Iris pigment epithelial cell (primary cell): ENCODE measurements at places on chromosomes 1 and 21.

GRCh38 chr1:47219590-47220220 is 12.3 kb downstream of the TAL1 start:
- DNase-seq, result no peak

GRCh38 chr1:76942549-76942948 is 75.3 kb downstream of the ST6GALNAC5 start:
- DNase-seq, result peak; percentile 58

- DNase-seq, result no peak
Observed at GRCh38 chr1:183328371-183328770, 89.8 kb downstream of the NMNAT2 start.

DNA sequence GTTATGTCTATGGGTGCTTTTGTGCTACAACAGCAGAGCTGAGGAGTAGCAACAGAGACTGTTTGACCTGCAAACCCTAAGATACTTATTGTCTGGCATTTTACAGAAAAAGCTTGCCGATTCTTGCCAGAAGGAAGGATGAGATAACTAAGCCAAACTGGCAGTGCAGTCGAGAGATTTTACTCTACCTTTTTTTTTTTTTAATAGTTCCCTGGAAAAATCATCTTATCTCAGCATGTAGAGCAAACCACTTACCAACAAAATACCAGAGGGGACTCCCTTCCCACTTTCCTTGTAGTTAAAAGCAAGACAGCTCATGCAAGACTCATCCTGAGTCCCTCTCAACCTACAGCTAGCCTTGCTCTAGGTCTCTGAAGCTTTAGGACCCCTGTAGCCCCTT is 132.9 kb downstream of the SYT2 start:
- peak; percentile 59 for DNase-seq

- DNase-seq, result no peak
Observed at GRCh38 chr1:17516303-17517214, 22.9 kb upstream of the ARHGEF10L start.

DNA sequence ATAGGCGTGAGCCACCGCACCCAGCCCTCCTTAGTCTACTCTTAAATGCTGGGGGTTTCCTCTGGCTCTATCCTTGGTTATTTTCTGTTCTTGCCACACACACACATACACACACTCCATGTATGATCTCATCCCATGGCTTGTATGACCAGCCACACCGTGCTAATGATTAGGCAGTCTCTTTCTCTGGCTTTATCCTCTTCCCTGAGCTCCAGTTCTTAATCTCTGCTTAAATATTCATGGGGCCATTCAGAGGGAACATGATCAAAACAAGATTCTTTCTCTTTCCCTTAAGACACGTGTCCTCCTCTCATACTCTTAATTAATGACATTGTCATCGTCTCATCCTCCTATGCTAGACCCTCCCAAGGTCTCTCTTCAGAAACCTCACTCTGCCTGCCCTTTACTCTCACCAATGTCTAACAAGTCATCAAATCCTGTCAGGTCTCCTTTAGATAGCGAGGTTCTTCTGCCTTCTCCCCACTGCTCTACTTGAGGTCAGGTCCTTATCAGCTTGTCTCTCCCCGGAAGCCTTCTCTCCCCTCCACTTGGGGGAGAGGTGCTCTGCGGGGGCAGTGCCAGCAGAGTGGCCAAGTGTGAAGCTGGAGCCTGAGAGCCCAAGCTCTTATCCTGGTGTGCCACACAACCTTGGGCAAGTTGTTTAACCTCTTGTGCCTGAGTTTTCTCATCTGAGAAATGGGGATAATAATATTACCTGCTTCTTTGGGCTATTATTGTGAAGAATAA is 83.0 kb upstream of the GNG12 start:
- no peak for DNase-seq

DNA sequence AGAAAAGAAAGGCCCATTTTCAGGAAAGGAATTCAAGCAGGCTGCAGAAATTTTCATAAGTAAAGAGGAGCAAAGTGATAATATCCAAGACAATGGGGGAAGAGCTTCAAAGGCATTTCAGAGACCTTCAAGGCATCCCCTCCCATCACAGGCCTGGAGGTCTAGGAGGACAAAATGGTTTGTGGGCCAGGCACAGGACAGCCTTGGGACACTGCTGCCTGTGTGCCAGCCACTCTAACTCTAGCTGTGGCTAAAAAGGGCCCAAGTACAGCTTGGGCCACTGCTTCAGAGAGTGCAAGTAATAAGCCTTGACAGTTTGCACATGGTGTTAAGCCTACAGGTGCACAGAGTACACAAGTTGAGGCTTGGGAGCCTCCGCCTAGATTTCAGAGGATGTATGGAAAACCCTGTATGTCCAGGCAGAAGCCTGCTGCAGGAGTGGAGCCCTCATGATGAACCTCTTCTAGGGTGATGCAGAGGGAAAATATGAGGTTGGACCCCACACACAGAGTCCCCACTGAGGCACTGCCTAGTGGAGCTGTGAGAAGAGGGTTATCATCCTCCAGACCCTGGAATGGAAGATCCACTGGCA is 51.8 kb upstream of the ZSWIM5 start:
- no peak for DNase-seq

DNA sequence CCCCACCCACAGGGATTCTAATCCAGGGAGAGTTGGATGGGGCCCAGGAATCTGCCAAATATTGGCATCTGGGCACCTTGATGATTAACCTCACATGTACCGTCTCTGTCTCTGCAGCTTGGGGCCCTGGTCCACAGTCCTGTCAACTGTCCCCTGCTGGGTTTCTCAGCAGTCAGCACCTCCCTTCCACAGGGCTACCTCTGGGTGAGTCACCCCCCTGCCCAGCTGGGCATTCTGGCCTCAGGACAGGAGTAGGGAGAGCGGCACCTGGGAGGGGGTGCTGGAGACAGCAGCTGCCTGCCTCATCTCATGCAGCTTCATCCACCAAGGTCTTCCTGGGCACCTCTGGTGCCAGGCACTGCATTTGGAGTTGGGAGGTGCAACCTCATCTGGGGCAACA is 100.6 kb upstream of the ACTL8 start:
- no peak for DNase-seq

DNA sequence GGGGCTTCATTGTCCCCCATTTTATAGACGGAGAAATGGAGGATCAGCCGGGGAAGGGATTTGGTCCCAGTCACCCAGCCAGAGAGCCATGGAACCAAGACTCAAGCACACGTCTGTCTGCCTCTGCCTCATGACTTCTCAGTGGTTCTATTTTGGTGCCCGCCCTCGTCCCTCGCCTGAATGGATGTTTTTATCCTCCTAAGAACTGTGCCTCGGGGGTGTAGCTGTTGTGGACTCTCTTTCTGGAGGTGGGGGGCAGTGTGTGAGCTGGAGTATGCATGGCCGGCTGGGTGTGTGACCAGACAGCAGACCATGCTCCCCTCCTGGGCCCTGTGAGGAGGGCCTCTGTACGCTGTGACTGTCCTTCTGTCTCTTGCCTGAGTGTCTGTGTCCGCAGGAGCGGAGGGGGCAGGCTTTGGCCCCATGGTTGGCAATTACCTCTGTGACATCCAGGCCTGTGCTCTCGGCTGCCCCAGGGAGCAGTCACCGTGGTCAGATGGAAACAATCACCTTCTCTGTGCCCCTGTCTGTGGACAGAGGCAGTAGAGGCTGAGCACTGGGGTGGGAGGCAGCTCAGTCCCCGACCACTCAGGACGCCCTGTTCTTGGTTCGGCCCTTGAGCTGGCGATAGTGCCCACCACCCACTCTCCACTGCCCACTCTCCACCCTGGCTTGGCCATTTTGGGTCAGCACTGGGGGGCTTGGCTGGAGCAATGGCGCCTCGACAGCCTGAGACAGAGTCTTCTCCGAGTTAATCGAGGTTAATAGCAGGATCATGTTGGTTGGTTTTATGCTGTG is 20.4 kb downstream of the WNT4 start:
- no peak for DNase-seq

GRCh38 chr21:45581322-45581712 is 39.1 kb upstream of the SLC19A1 start:
- DNase-seq, result no peak
